ENCODE measurements at places on chromosomes 16 and 17.
A peak's percentile ranks its signal among the peaks of the same experiment; 100 is the strongest.

GRCh38 chr17:47905221-47905733, 9.2 kb downstream of the SP2 start:
- peak; percentile 87 for DNase-seq

DNA sequence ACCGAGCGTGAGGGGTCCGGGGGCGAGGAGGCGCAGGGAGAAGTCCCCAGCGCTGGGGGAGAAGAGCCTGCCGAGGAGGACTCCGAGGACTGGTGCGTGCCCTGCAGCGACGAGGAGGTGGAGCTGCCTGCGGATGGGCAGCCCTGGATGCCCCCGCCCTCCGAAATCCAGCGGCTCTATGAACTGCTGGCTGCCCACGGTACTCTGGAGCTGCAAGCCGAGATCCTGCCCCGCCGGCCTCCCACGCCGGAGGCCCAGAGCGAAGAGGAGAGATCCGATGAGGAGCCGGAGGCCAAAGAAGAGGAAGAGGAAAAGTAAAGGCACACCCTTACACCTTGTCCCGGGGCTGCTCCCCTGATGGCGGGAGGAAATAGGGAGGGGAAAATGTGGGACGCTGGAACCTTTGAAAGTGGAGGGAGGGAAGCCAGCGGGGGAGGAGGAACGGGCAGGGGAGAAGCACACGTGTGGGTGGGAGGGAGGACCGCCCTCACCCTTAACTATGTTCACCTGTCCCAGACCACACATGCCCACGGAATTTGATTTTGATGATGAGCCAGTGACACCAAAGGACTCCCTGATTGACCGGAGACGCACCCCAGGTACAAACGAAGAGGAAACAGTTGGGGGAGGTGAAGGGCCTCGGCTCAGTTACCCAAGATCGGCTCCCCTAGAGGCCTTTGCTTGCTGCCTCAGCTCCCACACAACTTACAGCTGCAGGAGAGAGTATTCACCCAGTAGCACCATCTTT, 916 bp downstream of the PAGR1 start:
- no peak for DNase-seq

DNA sequence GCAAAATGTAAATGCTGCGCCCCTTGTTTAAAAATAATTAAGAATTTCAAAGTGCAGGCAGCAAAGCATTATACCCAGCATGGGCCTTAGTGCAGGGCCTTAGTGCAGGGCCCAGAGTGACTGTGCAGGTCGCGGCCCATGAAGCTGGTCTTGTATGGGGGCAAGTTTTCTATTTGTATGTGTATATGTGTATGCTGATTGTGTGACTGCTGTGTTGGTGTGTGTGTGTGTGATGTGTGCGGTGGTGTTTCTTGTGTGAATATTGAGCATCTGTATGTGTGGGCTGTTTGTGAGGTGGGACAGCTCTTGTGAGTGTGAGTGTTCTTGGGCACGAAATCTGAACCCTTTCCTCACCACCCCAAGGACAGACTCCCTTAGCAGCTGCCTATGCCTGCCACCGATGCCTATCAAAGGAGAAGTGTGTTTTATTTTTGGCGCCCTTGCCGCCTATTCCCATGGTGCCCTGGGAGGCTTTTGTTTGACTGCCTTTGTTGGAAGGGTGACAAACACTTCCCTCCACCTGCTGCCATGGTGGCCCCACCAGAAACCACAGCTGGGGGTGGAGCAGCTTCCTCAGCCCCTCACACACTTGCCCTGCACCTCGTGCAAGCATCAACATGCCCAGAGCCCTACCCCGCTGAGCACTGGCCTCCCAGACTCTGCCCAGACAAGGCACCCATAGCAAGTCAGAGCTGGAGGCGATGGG, 18.0 kb downstream of the CCR7 start:
- peak; percentile 62 for DNase-seq

- no peak for DNase-seq
Measured at GRCh38 chr16:11409398-11409797, 64.1 kb downstream of the RMI2 start.

DNA sequence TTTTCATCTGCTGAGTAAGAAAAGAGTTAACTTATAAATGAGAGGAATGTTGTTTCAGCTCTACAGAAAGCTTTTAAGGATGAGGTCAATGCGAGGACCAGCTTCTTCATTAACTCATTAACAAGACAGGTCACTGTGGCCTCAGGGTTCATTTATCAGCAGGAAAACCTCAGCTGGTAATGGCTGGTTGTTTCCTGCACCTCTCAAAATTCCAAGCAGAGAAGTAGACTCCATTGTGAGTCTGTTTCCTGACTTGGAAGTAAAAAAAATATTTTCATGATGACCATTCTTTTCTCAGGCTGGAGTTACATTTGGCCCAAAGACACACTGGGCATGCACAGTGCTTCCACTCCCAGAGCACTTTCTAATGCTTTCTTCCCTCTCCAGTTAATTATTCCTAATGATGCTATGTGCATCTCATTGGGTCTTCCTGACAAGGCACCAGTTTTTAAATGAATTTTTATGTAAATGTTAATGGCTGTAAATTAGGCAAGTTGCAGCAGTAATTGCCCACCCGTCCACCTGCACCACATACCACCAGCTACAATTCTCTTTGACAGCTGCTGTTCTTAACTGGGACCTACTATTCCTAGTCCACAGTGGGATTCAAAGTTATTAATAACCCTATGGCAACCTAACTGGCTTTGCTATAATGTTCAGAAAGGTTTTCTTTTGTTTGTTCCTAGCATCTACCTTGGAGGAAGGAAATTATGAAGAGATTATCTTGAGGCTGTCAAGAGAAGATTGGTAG, 89.5 kb upstream of the BCAR1 start:
- no peak for DNase-seq

GRCh38 chr16:50706250-50706649, 12.8 kb downstream of the NOD2 start:
- no peak for DNase-seq

GRCh38 chr17:3546521-3546920, 11.1 kb downstream of the TRPV3 start:
- DNase-seq: no peak

GRCh38 chr17:6474906-6475305, 30.7 kb downstream of the PIMREG start:
- DNase-seq: no peak

DNA sequence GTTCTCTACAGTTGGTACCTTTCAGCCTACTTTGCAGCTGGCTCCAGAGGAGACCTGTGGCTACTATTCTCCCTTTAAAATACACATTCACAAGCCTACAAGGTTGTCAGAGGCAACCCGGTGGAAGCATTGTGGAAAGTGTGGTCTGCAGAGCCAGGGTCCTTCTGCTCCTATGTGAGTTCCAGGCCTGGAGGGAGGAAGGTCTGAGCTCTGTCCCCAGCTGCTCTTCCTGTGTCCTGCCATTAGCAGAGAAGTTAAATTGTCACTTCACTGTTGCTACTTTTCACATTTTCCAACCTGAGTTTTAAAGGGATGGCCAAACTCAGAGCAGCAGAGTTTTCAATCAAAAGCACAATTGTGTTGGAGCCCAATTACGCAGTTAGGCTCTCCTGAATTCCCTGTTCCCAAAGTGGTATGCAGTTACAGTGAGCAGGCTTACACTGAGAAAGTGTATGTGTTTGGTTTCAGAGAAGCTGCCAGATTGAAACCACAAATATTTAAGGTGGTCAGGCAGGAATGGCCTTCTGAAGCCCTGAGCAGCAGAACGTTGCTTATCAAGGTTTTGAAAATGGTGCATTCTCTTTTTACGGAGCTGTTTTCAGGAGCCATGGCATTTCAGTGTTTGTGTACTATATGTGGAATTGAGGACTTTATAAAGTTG, 25.0 kb downstream of the MAP3K3 start:
- no peak for DNase-seq

- DNase-seq: no peak
Measured at GRCh38 chr16:50692999-50693781, at the start of gene NOD2. TSS of gene NOD2 (plus strand) at chr16:50693606. CDS start at chr16:50699496, 5,890 bp downstream.

DNA sequence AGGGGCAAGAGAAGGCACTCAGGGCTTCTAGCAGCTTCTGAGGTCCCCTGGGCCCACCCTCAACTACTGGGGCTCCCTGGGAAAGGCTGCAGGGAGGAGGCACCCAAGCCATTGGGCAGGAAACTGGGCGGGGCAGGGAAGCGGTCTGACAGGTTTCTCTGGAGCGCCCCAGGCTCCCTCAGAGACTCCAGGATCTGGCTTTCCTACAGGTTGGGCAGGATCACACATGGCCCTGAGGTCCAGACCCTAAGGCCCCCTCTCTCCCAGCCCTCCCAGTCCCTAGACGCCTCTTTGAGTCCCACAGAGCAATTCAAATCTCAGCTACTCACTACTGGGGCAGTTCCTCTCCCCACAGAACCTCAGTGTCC, 14.3 kb downstream of the JUP start:
- no peak for DNase-seq

DNA sequence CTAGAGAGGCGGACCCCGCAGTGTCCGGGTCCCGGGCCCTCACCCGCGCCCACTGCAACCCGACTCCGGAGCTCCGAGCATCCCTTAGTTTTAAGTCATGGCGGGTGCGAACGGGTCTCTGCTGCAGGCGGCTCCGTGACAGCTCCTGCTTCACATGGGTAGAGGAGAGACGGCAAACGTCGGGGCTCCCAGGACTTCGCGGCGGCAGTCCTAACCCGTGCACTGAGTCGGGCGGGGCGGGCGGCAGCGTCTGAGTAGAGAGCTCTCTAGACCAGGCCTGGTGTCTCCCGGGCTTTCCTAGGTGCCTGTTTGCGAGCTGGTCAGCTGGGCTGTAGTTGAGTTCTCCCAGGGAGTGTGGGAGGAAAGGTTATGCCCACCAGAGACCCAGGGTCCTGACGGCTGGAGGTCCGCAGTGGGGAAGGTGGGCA, 345 bp downstream of the TSC2 start:
- DNase-seq: no peak

GRCh38 chr16:8530752-8531384, 59.4 kb downstream of the TMEM114 start:
- no peak for DNase-seq

DNA sequence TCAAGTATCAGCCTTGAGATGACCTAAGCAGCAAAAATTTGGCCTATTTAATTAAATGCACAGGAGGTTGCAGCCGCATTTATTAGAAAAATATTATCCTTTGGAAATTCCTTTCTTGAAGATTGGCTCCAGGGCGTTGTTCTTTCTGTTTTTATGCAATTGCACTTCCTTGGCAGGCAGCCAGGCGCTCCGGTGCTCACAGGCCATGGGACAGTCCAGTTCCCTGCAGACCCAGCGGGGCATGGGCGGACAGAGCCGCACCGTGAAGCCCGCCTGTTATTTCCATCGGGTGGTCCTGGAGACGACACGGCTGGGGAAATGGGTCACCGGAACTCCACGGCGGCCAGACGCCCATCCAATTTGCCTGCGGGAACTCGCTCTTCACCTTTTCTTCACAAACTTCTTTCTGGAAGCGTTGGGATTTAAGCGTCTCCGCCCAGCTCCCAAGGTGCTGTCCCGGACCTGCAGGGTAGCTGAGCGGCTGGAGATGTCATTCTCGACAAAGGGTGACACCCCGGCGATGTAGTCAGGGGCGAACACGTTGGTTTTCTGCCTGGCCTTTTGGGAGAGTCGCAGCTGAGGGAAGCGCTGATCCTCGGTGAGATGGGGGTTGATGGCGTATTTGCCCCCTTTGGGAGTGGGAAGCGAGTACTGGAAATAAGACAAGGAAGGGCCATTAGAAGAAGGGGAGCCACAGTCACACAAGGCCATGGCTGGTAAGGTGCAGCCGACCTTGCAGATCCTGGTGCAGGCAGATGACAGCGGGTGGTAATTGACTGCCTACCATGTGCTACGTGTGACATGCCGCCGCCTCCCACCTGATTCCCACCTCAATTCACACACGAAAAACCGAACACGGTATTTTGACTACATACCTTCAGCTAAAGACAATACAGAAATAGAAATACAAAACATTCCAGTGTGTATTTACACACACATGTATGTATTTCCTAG, 12.5 kb downstream of the NOB1 start:
- peak; percentile 90 for DNase-seq

DNA sequence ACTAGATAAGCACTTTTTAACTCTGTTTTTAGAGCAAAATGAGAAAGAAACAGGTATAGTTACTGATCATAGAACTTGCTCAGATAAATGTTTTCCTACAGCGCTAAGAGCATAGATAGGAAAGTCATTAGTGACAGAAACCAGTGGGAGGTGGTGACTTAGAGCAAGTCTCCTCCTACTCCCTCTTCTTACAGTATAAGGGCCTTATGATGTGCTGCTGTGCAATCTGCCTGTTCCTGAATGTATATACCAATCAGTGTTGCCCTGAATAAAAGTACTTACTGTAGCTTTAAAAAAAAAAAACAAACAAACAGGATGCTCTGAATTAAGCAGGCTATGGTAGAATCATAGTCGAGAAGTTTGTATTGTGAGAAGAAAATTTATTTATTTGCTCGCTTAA, 23.3 kb upstream of the RASL10B start:
- DNase-seq: no peak

GRCh38 chr17:76922967-76923366, 54.8 kb downstream of the MGAT5B start:
- no peak for DNase-seq

- DNase-seq: no peak
Measured at GRCh38 chr17:21239680-21240368, 13.4 kb downstream of the NATD1 start.

DNA sequence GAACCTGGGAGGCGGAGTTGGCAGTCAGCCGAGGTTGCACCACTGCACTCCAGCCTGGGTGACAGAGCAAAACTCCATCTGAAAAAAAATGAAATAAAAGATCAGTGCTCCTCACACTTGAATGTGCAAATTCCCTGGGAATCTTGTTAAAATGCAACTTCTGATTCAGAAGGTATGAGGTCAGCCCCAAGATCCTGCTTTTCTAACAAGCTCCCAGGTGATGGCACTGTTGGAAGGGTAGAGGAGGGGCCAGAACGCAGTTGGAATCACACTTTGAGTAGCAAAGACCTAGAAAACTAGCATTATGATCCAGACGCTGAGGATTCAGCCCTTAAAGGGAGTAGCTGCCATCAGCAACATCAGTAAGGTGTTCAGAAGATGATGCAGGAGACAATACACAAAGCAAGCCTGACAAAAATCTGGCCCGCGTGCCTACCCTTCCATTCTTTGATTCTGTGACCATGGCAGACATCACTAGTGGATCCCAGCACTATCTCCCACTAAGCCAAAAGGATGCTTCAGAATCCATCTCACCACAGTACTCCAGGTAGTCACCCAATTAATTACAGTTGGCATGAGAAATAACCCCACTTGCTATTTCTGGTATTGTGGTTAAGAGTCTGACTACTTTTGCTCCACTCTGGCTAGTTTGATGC, 33.1 kb upstream of the MEIOC start:
- peak; percentile 12 for DNase-seq

- peak; percentile 84 for DNase-seq
Measured at GRCh38 chr17:59963738-59964481, 630 bp downstream of the RNFT1 start.

DNA sequence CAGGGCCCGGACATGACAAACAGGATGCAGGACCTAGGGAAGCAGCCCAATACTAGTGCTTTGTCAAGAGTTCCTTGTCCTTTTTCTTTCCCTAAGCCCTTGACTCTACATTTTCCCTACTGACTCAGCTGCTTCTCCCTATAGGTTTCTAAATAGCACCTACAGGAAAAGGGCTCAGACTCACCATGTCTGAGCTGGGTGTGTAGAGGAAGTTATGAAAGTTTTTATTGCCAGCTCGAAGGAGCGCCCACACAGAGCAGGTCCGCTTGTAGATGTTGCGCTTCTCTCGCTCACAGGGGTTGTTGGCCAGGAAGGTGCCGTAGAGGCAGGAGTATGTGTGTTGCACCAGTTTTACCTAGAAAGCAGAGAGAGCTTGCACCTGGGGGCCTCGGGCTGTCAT, 10.6 kb downstream of the MTMR4 start:
- DNase-seq: no peak

GRCh38 chr17:45679426-45679825, 104.7 kb upstream of the CRHR1 start:
- no peak for DNase-seq

GRCh38 chr17:39231591-39232551, 6.1 kb upstream of the STAC2 start:
- no peak for DNase-seq

- no peak for DNase-seq
Measured at GRCh38 chr17:64498308-64499203, 1.7 kb upstream of the POLG2 start.
